Immature natural killer cell (primary cell): ENCODE measurements at places on chromosomes 5 and 9. TPM values are rescaled to one million over a fixed set of nuclear protein-coding genes. Genes with fewer than 3 reads are reported as not detected.

- H3K36me3 ChIP-seq = no peaks in the 10 kb centered on the region
- peaks cover 6% of the 10 kb centered on the region for H3K27me3 ChIP-seq
- H3K4me1 ChIP-seq = no peaks in the 10 kb centered on the region
- no peak overlapping the region for H3K4me3 ChIP-seq
- no peak for DNase-seq
- no peak overlapping the region for H3K27ac ChIP-seq
Observed at GRCh38 chr5:173338380-173339015, 10.3 kb upstream of the STC2 start.

GRCh38 chr5:171467107-171467506, 47.7 kb downstream of the FGF18 start:
- H3K4me1 ChIP-seq = no peaks in the 10 kb centered on the region
- peaks cover 3% of the 10 kb centered on the region for H3K27me3 ChIP-seq
- H3K27ac ChIP-seq = no peak overlapping the region
- no peak for DNase-seq
- H3K4me3 ChIP-seq = no peak overlapping the region

Gene NSUN2
- 29.1 TPM for polyA plus RNA-seq

Gene RETREG1
- 3.6 TPM for polyA plus RNA-seq

GRCh38 chr9:69174616-69175463, 763 bp downstream of the TJP2 start:
- H3K27me3 ChIP-seq = peaks cover 11% of the 10 kb centered on the region
- peaks cover 21% of the 10 kb centered on the region for H3K4me1 ChIP-seq
- no peaks in the 10 kb centered on the region for H3K36me3 ChIP-seq
- DNase-seq = no peak
- H3K4me3 ChIP-seq = peak overlapping the region; percentile 76
- H3K27ac ChIP-seq = no peak overlapping the region

Gene CA9
- polyA plus RNA-seq = not detected

Gene ZCCHC7
- polyA plus RNA-seq = 23.1 TPM

- no peaks in the 10 kb centered on the region for H3K27me3 ChIP-seq
- no peaks in the 10 kb centered on the region for H3K4me1 ChIP-seq
- no peak overlapping the region for H3K4me3 ChIP-seq
- no peak for DNase-seq
- H3K27ac ChIP-seq = no peak overlapping the region
Observed at GRCh38 chr5:116340799-116341198, 233.8 kb downstream of the SEMA6A start.

GRCh38 chr9:14515571-14516198, 177.5 kb downstream of the ZDHHC21 start:
- H3K27me3 ChIP-seq = peaks cover 2% of the 10 kb centered on the region
- H3K36me3 ChIP-seq = no peaks in the 10 kb centered on the region
- H3K27ac ChIP-seq = no peak overlapping the region
- H3K4me1 ChIP-seq = no peaks in the 10 kb centered on the region

DNA sequence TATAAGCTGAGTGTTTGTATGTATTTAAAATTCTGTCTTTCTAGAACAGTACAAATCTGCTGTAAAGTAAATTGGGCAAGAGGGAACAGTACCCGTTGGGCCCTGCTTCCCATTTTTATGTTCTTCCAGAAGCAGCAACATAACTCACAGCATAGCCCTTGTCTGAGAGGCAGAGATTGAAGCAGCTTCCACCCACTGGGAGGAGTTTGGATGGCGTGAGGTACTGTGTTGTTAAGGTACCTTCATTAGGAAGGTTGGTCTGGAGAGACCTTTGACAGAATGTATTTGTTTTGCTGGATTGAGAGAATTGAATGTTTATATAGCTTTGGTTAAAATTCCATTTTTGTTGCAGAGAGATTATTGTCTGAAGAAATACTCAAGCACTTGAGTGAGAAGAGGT, 24.8 kb downstream of the RAI14 start:
- H3K27ac ChIP-seq = no peak overlapping the region
- no peak for DNase-seq
- H3K36me3 ChIP-seq = no peaks in the 10 kb centered on the region
- H3K4me3 ChIP-seq = no peak overlapping the region
- H3K4me1 ChIP-seq = no peaks in the 10 kb centered on the region

DNA sequence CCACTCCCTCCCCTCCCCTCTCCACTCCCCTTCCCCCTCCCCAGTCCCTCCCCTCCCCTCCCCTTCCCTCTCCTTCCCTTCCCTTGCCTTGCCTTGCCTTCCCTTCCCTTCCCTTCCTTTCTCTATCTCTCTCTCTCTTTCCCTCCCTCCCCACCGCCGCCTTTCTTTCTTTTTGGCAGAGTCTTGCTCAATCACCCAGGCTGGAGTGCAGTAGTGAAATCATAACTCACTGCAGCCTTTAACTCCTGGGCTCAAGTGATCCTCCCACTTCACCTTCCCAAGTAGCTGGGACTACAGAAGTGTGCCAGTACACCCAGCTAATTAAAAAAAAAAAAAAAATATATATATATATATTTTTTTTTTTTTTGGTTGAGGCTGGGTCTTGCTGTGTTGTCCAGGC, 45.5 kb downstream of the IL31RA start:
- H3K36me3 ChIP-seq = no peaks in the 10 kb centered on the region
- no peak overlapping the region for H3K4me3 ChIP-seq
- H3K27ac ChIP-seq = no peak overlapping the region
- H3K4me1 ChIP-seq = peaks cover 10% of the 10 kb centered on the region

DNA sequence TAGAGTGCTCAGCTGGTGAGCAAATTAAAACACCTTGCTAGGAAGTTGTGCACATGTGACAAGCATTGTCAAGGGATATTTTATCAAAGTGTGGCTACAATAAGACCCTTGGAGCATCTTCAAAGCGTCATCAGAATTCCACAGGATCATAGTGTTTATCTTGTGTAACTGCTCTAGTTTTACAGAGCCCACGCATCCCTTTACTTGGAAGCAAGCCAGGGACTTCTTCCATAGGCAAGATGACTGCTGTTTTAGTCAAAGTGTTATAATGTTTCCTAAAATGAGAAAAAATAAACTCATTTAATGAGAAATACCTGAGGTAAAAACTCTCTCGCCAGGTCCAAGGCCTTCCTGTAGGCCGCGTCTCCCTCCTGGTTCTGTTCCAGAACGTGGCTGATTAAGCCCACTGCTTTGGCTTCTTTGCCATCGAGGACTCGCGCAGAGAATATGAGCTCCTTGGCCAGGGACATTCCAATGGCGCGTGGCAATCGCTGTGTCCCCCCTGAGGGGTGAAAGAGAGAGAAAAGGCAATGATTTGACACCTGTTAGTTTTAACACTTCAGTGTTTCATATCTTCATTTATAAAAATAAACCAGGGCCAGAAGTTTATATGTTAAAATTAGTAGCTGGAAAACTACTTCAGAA, 141.1 kb downstream of the AUH start:
- H3K27ac ChIP-seq = no peak overlapping the region
- H3K36me3 ChIP-seq = peaks cover 10% of the 10 kb centered on the region
- DNase-seq = no peak
- no peak overlapping the region for H3K4me3 ChIP-seq
- no peaks in the 10 kb centered on the region for H3K27me3 ChIP-seq

- DNase-seq = no peak
- H3K36me3 ChIP-seq = peaks cover 5% of the 10 kb centered on the region
- no peak overlapping the region for H3K27ac ChIP-seq
Observed at GRCh38 chr5:137563646-137564397, 64.7 kb upstream of the SPOCK1 start.

Gene KIF20A
- 0.43 TPM for polyA plus RNA-seq

GRCh38 chr9:107491081-107492053, 1.8 kb upstream of the KLF4 start:
- DNase-seq = no peak
- H3K36me3 ChIP-seq = no peaks in the 10 kb centered on the region
- H3K4me3 ChIP-seq = peak overlapping the region; percentile 77
- H3K4me1 ChIP-seq = peaks cover 20% of the 10 kb centered on the region

DNA sequence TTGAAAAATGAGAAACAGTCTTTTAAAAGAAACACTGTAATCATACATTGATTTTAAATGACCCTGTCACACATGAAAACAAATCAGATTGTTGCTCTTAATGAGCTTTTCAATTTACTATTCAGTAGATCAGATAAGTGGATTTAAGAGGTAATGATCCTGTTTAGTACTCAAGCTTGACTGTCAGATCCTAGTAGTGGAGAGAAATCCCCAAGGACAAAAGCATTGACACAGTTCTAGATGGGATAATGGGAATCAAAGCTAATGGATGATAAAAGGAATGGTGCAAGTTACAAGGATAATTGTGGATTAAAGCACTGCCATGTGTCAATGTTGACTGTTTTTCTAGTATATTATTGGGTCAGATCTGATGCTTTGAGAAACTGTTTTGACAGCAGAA, 142.3 kb upstream of the TLX3 start:
- no peak overlapping the region for H3K27ac ChIP-seq
- no peaks in the 10 kb centered on the region for H3K4me1 ChIP-seq
- no peak for DNase-seq
- H3K36me3 ChIP-seq = no peaks in the 10 kb centered on the region
- H3K27me3 ChIP-seq = peaks cover 2% of the 10 kb centered on the region
- no peak overlapping the region for H3K4me3 ChIP-seq

Gene SCGB3A2
- not detected for polyA plus RNA-seq

Gene COL5A1
- not detected for polyA plus RNA-seq

DNA sequence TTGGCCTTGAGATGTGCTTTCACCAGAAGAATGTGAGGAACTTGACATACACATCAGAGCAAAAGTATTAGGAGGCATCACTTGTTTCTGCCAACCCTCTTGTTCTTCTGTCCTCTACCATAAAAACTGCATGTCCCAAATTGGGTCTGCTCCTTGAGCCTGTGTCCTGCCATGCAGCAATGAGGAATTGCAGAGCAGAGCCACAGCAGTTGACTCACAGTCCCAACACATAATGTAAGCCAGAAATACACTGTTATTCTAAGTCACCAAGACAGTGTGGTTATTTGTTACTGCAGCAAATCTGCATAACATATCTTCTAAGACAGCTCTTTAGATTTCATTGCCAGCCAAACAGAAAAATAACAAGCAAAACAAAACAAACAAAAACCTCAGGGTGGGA, 598.2 kb downstream of the PRELID2 start:
- H3K4me3 ChIP-seq = no peak overlapping the region
- H3K27me3 ChIP-seq = peaks cover 3% of the 10 kb centered on the region
- H3K4me1 ChIP-seq = no peaks in the 10 kb centered on the region
- DNase-seq = no peak

Gene EIF4E1B
- polyA plus RNA-seq = not detected
